CD4-positive, alpha-beta memory T cell (primary cell): ENCODE measurements at places on chromosomes 7 and 10. TPM values are rescaled to one million over a fixed set of nuclear protein-coding genes. Genes with fewer than 3 reads are reported as not detected.
A peak's percentile ranks its signal among the peaks of the same experiment; 100 is the strongest.

DNA sequence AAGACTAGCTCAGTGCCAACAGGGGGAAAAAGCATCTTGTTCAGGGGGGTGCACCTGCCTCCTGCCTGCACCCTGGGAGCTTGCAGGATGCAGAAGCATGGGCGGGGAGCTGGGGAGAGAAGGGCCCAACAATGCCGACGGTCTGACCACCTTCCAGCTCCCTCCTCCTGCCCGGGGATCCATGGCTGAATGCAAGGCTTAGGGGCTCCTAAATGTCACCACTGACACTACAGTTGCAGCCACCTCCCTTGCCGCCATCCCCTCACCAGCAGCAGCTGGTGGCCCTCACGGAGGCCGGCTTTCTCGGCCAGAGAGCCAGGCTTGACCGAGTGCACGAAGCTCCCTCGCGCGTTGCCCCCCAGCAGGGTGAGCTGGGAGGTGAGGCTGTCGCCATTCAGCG is 78.8 kb upstream of the GNA12 start:
- no peak for DNase-seq

DNA sequence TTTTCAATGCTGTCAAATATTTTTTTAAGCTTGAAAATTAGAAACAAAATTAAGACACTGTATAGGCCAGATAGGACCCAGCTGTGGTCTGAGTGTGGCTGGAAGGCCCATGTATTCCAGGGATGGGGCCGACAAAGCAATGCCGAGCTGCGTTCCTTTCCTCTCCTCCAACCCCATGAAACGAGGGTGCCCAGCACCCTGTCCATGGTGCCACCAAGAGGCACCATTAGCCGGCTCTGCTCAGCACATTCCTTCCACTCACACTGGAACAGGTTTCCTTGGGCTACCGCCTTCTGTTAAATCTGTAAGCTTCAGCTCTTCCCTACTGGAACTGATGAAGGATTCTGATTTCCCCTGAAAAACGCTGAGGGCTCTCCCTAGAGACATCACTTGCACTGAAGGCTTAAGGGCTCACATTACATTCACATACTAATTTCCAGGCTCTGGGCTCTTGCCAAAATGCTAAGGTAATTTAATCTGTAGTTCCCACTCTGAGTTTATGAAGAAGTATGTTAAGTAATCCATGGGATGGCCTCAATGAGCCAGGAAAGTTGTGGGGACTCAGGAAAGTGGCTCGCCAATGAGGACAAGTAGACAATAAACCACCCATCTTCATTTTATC is 73.7 kb upstream of the CAMK2B start:
- DNase-seq: no peak

- DNase-seq: no peak
These were observed 20.0 kb downstream of the LAMB1 start for GRCh38 chr7:107982918-107983389.

GRCh38 chr7:49624611-49625010 is 148.8 kb upstream of the VWC2 start:
- DNase-seq: no peak

DNA sequence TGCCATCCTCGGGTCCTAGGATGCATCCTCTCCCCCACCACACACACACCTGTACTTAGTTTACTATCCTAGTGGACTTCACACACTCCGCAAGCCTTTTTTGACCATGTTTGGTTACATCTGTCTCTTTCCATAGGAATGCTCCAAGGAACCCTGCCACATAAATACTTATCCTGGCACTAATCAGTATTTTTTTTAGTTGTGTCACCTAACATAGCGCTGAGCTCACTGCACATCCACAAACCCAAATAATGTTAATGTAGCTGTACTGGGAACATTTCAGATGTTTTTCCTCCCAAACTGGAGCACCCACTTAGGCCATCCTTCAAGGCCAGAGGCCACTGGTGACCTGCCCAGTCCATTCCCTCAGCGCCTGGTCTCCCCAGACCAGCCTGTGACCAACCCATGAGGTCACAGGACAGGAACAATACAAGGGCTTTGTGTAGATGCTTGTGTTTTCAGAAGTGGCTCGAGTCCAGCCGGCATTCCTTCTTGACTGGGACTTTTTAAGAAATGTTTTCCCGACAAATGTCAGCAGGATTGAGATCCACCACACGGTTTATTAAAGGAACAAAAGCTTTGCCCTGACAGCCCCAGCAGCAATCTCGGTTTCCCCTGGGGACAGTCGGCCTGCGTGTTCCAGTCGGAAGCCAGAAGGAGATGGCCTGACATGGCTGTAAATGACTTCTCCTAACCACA is 181.4 kb downstream of the JCAD start:
- no peak for DNase-seq

GRCh38 chr10:108982159-108982558 is 941.2 kb downstream of the XPNPEP1 start:
- no peak for DNase-seq

GRCh38 chr10:20128811-20129210 is 312.6 kb downstream of the PLXDC2 start:
- DNase-seq: no peak

- no peak for DNase-seq
These were observed 305.2 kb downstream of the ADARB2 start for GRCh38 chr10:1432161-1432560.

DNA sequence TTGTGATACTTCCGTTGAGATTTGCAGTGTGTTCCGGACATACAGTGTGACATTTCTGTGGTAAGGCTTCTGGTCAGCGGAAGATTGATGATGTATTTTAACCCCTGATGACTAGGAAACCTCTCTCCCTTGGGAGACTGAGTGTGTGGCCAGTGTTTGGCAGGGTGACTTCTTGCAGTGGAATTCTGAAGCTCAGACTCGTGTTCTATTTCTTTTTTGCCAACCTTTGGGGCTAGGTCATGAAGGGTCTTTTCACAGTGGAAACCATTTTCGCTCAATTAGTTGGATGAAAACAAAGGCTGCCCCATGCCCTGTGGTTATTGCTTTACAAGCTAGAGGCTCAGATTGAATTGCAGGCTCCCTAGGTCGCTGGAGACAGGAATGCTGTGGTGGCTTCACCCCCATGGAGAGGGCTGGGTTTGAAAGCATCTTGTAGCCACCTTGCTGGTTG is 288.9 kb downstream of the BBS9 start:
- DNase-seq: no peak

DNA sequence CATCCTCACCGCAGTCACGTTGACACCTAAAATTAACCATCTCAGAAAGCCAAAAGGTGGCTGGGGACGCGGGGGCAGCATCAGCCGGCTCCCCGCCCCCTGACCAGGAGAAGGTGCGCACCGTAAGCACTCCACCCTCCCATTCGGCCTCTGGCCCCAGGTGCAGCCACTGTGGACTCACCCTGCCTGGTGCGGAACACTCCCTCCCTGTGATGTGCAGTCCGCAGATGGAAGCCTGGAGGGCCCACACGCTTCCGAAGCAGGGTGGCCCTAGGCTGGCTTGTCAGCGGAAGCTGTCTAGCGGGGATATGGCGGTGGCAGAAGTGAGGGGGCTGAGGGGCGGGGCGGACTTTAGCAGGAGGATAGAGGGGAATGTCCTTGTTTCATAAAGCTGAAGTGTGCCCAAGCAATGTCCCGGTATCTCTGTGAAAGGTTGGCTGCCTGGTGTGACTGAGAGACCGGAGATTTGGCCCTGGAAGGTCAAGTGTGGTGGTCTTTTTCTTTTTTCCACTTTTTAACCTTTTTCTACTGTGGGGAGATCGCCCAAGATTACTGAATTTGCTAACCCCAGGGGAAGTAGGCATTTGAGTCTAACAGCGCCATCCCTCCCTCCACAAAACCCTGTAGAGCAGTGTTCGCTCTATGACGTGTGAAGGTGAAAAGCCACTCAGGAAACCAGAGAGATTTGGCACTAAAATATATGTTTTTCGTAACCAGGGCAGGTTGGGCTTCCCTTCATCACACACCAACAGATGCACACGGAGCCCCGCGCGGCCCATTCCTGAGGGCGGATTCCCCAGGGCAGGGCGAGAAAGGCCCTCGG is 74.7 kb downstream of the CXCL12 start:
- peak; percentile 1 for DNase-seq

Gene CNPY1
- not detected for polyA plus RNA-seq

Gene LRIT1
- not detected for polyA plus RNA-seq

Gene STEAP1B
- not detected for polyA plus RNA-seq

Gene ZEB1
- polyA plus RNA-seq: 31.3 TPM

Gene GARIN1A
- polyA plus RNA-seq: not detected
